PC-9 (cell line): ENCODE measurements at places on chromosomes 5 and 9. TPM values are rescaled to one million over a fixed set of nuclear protein-coding genes. Genes with fewer than 3 reads are reported as not detected.
A peak's percentile ranks its signal among the peaks of the same experiment; 100 is the strongest.

GRCh38 chr5:31561946-31562345, 29.8 kb downstream of the C5orf22 start:
- no peaks in the 10 kb centered on the region for H3K4me1 ChIP-seq
- H3K27me3 ChIP-seq, result no peaks in the 10 kb centered on the region
- no peaks in the 10 kb centered on the region for H3K36me3 ChIP-seq
- H3K27ac ChIP-seq, result no peak overlapping the region

- no peak for DNase-seq
- no peaks in the 10 kb centered on the region for H3K27me3 ChIP-seq
- no peak overlapping the region for H3K4me3 ChIP-seq
- no peaks in the 10 kb centered on the region for H3K36me3 ChIP-seq
Measured at GRCh38 chr5:134099288-134099872, 15.1 kb upstream of the TCF7 start.

DNA sequence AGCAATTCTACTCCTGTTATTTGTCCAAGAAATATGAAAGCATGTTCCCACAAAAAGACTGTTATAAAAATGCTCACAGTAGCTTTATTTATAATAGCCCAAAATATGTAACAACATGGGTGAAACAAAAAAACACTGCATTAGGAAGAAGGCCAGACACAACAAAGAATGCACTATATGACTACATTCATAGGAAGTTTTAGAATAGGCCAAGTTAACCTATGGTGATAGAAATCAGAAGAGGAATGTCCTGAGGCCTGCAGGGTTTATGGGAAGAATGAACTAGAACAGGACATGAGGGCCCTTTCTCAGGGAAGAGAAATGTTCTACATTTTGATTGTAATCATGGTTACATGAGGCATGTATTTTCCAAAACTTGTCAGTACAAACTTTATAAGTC, 24.7 kb upstream of the TAS2R1 start:
- H3K4me1 ChIP-seq, result peaks cover 14% of the 10 kb centered on the region
- no peaks in the 10 kb centered on the region for H3K36me3 ChIP-seq
- no peak overlapping the region for H3K4me3 ChIP-seq
- H3K27me3 ChIP-seq, result no peaks in the 10 kb centered on the region
- H3K27ac ChIP-seq, result no peak overlapping the region

GRCh38 chr9:127500862-127501261, 49.6 kb downstream of the LRSAM1 start:
- peaks cover 4% of the 10 kb centered on the region; the same call in 1 of the 2 replicates for H3K36me3 ChIP-seq
- peaks cover 14% of the 10 kb centered on the region for H3K4me1 ChIP-seq
- no peak overlapping the region for H3K27ac ChIP-seq
- H3K27me3 ChIP-seq, result no peaks in the 10 kb centered on the region
- no peak overlapping the region for H3K4me3 ChIP-seq

GRCh38 chr5:150945486-150945885, 40.7 kb upstream of the ZNF300 start:
- H3K4me1 ChIP-seq, result no peaks in the 10 kb centered on the region
- H3K27me3 ChIP-seq, result no peaks in the 10 kb centered on the region
- H3K27ac ChIP-seq, result no peak overlapping the region
- peak overlapping the region; percentile 66; the same call in 1 of the 2 replicates for H3K4me3 ChIP-seq

- no peak overlapping the region for H3K4me3 ChIP-seq
- DNase-seq, result no peak
- no peaks in the 10 kb centered on the region for H3K36me3 ChIP-seq
- no peaks in the 10 kb centered on the region for H3K27me3 ChIP-seq
Measured at GRCh38 chr9:8730618-8731017, 931.0 kb upstream of the DMAC1 start.

DNA sequence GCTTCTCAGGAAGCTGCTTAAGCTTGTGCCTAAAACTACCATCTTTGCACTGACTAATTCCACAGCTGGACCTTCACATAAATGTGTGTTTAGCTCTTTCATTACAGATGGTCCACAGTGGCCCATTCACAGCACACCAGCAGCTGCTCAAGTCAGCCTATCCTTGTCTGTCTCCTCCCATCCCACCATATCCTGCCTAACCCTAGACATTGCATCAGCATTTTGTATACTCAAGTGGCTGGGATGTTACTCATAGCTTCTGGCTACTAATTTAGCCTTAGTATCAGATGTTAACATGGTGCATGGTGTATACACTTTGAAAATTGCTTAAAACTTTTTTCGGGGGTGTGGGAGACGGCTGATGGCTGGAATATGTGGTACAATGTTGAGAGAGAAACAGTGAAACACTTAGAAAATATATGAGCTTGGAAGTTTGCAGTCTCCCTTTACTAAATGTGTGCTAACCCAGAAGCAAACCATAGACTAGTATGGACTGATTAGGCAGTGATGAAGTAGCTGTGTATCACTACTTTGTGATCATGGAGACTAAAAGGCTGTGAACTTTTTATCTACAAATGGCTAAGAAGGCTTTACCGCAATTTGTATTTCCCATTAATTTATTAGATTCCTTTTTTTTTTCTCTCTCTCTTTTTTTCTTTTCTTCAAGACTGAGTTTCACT, 83.1 kb downstream of the JMY start:
- peak; percentile 50 for DNase-seq
- no peaks in the 10 kb centered on the region for H3K27me3 ChIP-seq
- H3K4me3 ChIP-seq, result no peak overlapping the region
- peaks cover 8% of the 10 kb centered on the region for H3K4me1 ChIP-seq
- H3K36me3 ChIP-seq, result peaks cover 11% of the 10 kb centered on the region
- H3K27ac ChIP-seq, result peak overlapping the region; percentile 53

- H3K4me3 ChIP-seq, result no peak overlapping the region
- H3K27me3 ChIP-seq, result no peaks in the 10 kb centered on the region
- no peaks in the 10 kb centered on the region for H3K36me3 ChIP-seq
- peaks cover 28% of the 10 kb centered on the region for H3K4me1 ChIP-seq
Measured at GRCh38 chr9:133122935-133123611, 2.0 kb upstream of the RALGDS start.

DNA sequence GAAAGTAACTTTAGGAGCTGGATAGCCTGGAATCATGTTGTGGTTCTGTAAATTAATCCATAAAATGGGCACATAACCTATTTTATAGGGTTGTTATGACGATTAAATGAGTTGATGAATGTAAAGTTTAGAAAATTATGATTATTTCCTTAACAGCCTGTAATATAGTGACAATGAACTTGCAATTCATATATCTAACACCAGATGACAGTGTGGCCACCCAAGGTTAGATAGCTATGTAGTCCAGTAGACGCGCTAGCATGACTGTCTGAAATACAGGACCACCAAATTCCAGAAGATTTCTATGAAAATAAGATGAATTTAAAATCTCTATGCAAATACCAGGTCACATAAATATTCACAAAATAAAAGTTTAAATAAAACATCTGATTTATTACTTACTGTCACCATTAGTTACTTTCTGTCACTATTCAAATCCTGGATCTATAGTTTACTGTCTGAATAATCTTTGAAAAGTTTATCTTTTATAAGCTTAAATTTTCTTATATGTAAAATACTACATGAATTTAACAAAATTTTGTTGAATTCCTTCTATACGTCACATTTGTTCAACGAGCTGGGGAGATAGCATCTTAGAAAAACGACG, 26.1 kb upstream of the MACIR start:
- no peak for DNase-seq
- no peaks in the 10 kb centered on the region for H3K4me1 ChIP-seq
- H3K27me3 ChIP-seq, result no peaks in the 10 kb centered on the region
- H3K36me3 ChIP-seq, result no peaks in the 10 kb centered on the region

GRCh38 chr5:10427201-10427600, 14.5 kb upstream of the ROPN1L start:
- DNase-seq, result no peak
- no peak overlapping the region for H3K4me3 ChIP-seq
- no peaks in the 10 kb centered on the region for H3K27me3 ChIP-seq
- H3K27ac ChIP-seq, result no peak overlapping the region

DNA sequence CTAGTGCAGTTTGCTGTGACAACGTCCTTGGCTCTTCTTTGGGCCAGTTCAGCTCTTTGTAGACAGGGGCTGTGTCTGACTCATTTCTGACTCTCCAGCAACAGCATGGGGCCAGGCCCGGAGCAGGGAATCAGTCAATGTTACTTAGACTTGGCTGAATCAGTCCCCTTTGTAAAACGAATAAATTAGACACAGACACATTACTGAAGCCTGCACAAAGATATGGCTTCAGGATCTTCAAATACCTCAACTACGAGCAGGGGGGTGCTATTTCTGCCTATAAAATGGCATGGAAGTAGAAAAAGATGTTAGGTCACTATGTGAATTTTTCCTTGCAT, 204.7 kb downstream of the TTLL11 start:
- H3K27ac ChIP-seq, result no peak overlapping the region
- no peak overlapping the region for H3K4me3 ChIP-seq
- H3K27me3 ChIP-seq, result no peaks in the 10 kb centered on the region
- no peaks in the 10 kb centered on the region for H3K4me1 ChIP-seq
- DNase-seq, result no peak
- H3K36me3 ChIP-seq, result no peaks in the 10 kb centered on the region

GRCh38 chr5:159965031-159965837, 43.7 kb upstream of the TTC1 start:
- H3K27ac ChIP-seq, result no peak overlapping the region
- H3K36me3 ChIP-seq, result no peaks in the 10 kb centered on the region
- no peak overlapping the region for H3K4me3 ChIP-seq
- DNase-seq, result no peak
- no peaks in the 10 kb centered on the region for H3K4me1 ChIP-seq
- H3K27me3 ChIP-seq, result no peaks in the 10 kb centered on the region

GRCh38 chr9:101376111-101376848, 8.5 kb downstream of the BAAT start:
- no peaks in the 10 kb centered on the region for H3K36me3 ChIP-seq
- no peak overlapping the region for H3K27ac ChIP-seq
- no peaks in the 10 kb centered on the region for H3K27me3 ChIP-seq
- no peaks in the 10 kb centered on the region for H3K4me1 ChIP-seq

GRCh38 chr5:669111-669841, 23.9 kb downstream of the TPPP start:
- peak; percentile 50 for DNase-seq
- H3K4me3 ChIP-seq, result no peak overlapping the region
- H3K27me3 ChIP-seq, result no peaks in the 10 kb centered on the region
- H3K4me1 ChIP-seq, result peaks cover 27% of the 10 kb centered on the region
- no peaks in the 10 kb centered on the region for H3K36me3 ChIP-seq

FAM200C gene
- 8.6 and 10.5 TPM in 2 replicates for total RNA-seq

SLC46A2 gene
- total RNA-seq, result not detected in 2 replicates

F12 gene
- total RNA-seq, result 14.5 and 17.0 TPM in 2 replicates

PCDHAC2 gene
- total RNA-seq, result 2.8 and 3.4 TPM in 2 replicates

MYMK gene
- total RNA-seq, result not detected in 2 replicates

FAM221B gene
- total RNA-seq, result not detected in 2 replicates

LAMC3 gene
- total RNA-seq, result 0.38 and 0.41 TPM in 2 replicates
